Naive B cell (primary cell): ENCODE measurements at places on chromosomes 16 and 17.

DNA sequence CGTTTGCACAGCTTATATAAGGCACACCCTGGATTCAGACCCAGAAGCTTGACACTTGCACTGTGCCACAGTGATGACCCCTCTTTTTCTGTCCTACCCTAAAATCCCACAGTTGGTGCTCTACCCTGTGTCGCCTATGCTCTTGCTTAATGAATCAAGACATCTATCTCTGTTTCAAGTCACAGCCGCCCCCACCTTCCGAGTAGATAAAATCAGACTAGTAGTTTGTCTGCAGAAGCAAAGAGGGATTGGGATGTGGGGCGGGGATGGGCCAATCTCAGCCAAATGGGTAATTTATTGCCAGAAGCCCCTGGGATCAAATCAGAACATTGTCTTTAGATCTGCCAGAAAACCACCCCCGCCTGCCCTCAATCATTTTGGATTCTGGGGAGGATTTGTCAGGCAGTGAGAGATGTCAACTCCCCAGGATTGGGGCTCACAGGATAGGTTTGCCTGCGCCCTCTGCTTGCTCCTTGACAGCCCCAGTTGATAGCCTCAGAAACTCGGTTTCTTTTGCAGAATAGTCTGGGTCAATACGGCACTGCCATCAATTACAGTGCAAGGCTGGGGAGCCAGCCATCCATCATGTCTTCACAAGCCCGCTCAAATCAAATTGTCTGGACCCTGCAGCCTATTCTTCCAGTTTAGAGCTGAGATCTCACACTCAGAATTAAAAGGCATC, 520.8 kb downstream of the GRIN2A start:
- DNase-seq, result no peak

- no peak for DNase-seq
Measured at GRCh38 chr17:15457723-15458094, 9.7 kb downstream of the CDRT4 start.

GRCh38 chr16:73052576-73052975, 4.6 kb upstream of the ZFHX3 start:
- DNase-seq, result no peak

- no peak for DNase-seq
Measured at GRCh38 chr16:68893710-68894705, 50.7 kb downstream of the TANGO6 start.

GRCh38 chr17:2048805-2049204, 6.1 kb upstream of the HIC1 start:
- DNase-seq, result no peak

DNA sequence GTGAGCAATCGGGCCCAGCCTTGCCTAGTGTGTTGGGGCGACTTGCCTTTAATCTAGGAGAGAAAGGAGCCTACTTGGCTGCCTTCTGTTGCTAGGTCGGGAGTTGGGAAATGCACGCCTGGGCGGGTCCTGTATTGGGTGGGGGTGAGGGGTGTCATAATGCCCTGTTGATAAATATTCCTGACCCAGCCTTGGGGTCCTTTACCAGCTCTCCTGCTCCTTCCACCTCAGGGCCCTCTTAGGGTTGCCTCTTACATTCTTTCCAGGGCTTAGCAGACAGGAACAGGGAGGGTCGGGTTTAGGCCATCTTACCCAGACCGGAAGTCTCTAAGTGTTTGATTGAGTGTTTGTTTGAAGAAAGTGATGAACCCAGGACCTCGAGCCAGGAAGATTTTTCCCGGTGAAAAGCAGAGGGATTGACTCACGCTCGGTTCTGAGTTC, 112.9 kb downstream of the SEC14L1 start:
- no peak for DNase-seq

GRCh38 chr17:55068862-55069811, 100.6 kb downstream of the STXBP4 start:
- no peak for DNase-seq

DNA sequence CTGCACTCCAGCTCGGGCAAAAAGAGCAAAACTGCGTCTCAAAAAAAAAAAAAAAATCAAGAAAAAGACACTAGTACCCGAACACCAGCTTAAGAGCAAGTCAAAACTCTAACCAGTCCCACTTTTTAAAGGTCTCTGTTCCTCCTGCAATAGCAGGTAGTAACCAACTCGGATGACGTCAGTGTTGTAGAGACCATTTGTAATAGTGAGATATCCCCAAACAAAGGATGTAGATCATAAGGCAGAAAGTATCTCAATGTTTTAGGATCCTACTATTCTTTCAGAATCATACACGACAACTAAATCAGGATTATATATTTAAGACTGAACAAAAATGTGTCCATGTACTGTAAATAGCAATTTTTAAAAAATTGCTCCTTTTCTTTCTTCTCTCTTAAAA, 2.4 kb downstream of the JPT1 start:
- DNase-seq, result no peak

GRCh38 chr17:64343833-64344637, 46.6 kb downstream of the PECAM1 start:
- DNase-seq, result no peak

- DNase-seq, result no peak
Measured at GRCh38 chr16:50657241-50657640, 23.9 kb downstream of the SNX20 start.

DNA sequence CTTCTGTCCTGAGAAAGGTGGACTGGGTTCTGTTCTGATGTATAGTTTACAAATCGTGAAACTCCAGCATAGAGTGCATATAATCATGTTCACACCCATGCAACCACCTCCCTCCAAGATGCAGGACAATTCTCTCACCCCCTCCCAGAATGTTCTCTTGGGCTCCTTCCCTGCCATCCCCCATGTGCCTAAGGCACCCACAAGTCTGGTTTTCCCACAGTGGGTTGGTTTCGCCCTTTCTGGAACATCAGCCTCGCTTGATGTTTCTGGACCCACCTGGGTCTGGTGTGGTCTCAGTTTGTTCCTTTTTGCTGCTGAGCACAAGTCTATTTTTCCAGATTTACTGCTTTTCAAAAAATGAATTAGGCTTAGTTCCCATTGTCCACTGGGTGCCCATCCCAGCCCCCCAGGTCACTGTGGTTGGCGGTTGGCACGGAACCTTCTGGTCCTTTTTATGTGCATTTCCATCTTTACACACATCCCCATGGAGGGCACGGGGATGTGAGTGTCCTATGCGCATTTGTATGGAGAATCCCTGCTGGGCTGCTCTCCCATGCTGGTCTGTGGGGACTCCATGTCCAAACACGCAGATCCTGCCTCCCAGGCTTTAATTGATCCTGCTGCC, 19.0 kb downstream of the MAP2K3 start:
- no peak for DNase-seq

GRCh38 chr16:85936816-85937215, 37.9 kb downstream of the IRF8 start:
- DNase-seq, result no peak

DNA sequence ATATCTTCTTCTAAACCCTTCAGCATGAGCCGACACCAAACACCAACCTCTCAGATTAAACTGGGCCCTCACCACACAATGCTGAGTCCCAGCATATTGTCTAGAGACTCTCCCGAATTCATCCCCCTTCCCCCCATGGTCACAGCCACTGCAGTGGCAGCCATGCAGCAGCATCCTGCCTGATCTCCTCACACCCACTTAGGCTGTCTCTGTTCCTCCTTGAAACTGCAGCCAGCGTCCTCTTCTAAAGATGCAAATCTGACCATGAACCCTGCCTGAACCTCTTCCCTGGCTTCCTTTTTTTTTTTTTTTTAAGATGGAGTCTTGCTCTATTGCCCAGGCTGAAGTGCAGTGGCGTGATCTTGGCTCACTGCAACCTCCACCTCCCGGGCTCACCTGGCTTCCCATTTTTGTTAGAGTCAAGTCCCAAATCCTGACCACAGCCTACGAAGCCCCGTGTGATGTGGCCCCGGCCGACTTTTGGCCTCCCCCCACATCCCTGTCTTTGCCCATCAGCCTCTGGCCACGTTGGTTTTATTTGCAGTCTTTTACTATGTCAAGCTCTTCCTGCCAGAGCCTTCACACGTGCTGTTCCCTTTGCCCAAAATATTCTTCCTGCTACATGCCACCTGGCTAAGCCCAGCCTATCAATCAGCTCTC, 2.8 kb downstream of the FA2H start:
- peak; percentile 5 for DNase-seq

DNA sequence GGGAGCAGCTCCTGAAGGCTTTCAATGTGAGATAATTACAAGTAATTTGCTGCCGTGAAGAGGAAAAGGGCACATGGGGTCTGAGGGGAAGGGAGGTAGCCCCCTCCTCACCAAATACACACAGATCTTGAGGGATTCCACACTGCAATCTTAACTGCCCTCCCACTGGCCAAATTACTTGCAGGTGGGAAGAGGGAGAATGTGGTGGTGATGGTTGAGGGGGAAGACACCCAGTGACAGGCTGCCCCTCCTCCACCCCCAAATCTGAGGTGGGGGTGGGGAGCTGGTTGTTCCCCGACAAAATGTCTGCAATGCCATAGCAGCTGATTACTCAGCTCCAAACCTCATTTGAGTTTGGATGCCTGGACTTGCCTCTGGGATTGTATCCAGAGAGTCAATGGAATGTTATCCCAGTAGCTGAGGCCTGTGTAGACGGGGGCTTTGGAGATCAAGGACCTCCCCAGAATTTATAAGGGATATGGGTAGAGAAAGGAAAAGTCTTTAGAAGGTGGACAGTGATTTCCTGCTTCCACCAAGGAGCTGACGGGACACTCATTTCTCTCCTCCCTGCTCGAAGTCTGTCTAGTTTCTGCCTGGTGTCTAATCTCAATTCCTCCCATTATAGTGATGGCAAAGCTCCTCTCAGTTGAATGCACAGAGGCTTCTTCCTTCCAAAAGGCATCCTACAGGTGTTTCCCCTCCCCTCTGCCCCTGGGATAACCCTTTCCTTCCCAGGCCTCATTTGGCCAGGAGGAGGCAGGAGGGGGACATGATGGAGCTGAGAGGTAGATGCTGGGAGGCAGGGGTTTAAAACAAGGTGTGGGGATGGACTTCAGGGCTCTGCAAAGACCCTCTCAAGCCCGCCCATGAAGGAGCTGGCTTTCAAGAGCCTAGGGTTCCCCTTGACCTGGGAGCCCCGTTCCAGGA, 8.7 kb downstream of the DLX4 start:
- no peak for DNase-seq

DNA sequence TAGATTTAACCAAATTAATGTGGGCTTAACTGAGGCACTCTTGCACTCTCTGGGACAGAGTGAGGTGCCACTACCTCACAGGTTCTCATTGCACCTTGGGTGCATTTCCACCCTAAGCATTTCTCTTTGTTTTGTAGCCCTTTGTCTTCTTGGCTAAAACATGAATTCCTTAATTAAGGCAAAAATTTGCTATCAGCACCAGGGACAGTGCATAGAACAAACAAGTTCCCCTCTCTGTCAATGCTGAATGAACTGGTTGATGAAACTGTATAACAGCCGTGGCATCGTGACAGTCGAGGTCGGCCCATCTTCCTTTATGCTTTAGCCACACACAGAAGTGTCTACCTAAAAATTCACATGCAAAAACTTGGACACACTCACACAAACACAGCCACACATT, 74.8 kb downstream of the HS3ST2 start:
- no peak for DNase-seq

DNA sequence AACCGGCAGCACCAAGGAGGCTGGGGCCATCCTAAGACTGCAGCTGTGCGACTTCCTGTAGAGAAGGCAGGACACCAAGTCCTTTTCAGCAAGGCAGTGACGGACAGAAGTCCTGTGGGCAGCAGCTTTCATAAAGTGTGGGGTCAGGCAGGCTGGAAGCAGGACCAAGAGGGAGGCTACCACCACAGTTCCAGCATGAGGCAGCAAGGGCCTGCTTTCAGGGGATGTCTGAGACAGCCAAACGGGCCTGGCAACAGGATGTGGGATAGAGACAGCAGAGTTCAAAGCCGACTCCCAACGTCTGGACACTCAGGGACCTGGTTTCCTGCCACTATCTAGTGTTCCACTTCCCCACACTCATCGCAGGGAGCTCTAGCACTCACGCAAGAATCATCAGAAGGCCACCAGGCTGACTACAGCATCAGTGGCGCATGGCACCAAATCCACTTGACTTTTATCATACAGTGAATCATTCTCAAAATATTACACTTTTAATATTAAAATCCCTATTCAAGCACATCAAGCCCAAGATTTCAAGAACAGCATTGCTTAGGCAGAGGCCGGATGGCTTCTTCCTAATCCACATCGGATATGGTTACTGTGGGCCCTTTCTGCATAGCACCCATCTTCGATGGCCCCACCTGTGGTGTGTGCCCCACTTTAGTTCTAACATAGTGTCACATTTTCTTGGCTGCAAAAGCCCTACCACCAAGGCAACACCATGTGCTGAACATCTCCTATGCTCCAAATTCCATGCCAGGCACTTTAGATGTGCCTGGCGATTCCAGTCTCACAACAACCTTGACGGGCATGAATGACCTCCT, 5.2 kb downstream of the USP7 start:
- no peak for DNase-seq

GRCh38 chr17:75573540-75573957, 14.1 kb upstream of the MYO15B start:
- no peak for DNase-seq

- no peak for DNase-seq
Measured at GRCh38 chr16:24577167-24577566, 37.8 kb downstream of the RBBP6 start.

DNA sequence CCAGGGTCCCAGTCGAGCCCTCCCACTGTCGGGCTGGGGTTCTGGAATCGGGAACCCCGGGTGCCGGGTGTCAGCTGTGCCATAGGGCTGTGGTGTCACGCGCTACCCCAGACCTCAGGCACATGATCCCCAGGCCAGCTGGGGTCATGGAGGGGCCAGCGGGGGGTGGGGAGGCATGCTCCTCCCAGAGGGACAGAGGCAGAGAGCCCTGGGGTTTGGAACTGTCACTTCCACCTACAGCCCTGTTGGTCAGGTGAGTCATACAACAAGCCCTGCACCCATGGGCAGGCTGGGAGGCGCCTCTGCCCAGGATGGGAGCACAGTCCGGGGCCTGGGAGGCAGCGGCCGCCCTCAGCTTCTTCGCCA, 63.0 kb downstream of the BAIAP2 start:
- DNase-seq, result no peak
